ENCODE measurements at places on chromosomes 2 and 18. TPM values are rescaled to one million over a fixed set of nuclear protein-coding genes. Genes with fewer than 3 reads are reported as not detected.

ACMSD gene
- total RNA-seq: not detected

TDRD15 gene
- total RNA-seq: not detected

SERPINB3 gene
- not detected for total RNA-seq

NAT8 gene
- total RNA-seq: not detected

BMP10 gene
- total RNA-seq: not detected

LYG2 gene
- not detected for total RNA-seq

ZNF396 gene
- 0.19 TPM for total RNA-seq

NR4A2 gene
- 0.13 TPM for total RNA-seq

TMEM247 gene
- total RNA-seq: not detected

ACAA2 gene
- 80.1 TPM for total RNA-seq

DNA sequence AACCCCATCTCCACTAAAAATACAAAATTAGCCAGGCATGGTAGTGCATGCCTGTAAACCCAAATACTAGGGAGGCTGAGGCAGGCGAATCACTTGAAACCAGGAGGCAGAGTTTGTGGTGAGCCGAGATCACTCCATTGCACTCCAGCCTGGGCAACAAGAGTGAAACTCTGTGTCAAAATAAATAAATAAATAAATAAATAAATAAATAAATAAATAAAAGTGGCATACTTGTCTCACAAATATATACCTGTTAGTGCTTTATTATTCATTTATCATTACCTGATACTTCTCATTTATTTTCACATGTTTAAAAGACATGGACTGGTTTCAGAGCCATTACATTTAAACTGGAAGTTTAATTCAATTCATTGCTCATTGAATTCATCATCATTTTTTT is 491.4 kb upstream of the CDH7 start:
- no peak for DNase-seq

DNA sequence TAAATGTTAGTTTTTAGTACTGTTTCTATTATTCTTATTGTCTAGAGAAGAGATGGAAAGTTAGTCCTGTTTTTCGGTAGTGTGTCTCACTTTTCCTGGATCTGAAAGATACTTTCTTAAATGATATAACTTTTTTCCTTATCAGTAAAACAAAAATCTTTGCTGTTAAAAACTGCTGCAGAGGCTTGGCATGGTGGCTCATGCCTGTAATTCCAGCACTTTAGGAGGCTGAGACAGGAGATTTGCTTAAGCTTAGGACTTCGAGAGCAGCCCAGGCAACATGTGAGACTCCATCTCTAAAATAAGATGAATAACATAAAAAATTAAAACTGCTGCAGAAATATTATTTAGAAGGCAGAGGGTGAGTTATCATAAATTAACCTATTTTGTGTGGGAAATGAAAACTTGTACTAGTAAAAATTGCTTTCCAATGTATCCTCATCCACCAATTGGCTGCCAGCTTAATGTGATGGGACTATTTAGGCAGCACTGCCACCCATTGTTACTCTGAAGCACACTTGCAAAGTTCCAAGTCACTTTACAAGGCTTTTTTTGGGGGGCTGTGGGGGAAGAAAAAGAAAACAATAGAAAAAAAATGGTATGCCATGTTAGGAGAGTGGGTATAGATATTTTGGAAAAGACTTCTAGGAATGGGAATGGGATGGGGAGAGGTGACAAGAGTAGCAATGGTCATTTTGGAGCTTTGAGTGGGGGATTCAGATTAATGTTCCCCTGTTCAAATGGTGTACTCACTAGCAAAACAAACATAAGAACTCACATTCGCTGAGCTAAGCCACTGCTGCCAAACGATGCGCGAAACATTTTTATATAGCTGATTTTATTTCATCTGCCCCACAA is 62.7 kb downstream of the MEIS1 start:
- no peak for DNase-seq

DNA sequence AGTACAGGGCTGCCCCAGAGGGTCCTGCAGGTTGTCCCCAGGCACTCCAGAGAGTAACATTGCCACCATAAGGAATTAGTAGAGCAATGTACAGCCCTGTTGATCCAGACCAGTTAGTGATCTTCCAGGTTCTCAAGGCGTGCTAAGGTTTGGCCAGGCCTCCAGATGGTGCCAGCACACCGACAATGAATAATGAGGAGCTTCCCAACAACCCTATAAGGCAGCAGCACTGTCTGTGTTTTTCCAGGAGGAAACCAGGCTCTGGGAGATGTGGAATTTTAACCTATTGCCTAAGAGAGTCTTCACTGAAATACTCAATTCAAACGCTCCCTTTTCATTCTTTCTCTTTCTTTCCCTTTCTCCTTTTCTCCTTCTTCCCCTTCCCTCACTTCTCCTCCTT is 122.1 kb downstream of the MGAT5 start:
- peak; percentile 51 for DNase-seq

GRCh38 chr2:171522788-171523087 is 464 bp downstream of the CYBRD1 start:
- no peak for DNase-seq

DNA sequence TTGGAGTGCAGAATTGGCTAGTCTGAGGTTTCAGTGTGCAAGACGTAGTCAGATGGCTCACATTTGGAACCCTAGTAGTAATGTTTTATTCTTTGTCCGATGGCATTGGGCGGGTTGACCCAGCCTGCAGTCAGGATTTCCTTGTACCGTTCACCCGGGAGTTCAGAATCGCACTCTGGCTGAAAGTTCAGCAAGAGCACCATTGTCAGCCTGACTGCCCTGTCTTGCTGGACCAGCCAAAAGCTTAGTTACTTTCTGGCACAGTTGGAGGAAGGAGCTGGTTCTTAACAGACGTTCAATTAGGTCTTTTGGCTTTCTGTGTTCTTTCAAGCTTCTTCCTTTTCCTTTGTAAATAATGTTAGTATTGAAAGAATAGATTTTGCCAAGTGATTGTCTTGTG is 18.6 kb downstream of the RMC1 start:
- no peak for DNase-seq

DNA sequence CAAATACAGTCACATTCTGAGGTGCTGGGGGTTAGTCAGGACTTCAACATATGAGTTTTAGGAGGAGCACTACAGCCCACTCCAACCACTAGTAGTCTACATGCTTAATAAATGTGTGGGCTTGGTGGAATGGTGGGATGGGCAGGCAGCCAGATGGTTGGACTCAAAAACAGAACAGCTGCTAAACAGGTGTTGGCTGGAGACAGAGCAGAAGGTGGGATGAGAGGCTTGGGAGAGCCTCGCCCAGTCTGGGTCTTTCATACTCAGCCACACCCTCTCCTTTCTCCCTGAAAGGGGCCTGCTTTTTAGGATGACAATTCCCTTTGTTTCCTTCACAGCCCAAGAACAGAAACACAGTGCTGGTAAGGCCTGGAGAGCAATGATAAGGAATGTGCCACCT is 143.9 kb upstream of the KLHL29 start:
- DNase-seq: peak; percentile 64

- DNase-seq: no peak
Observed at GRCh38 chr2:152383702-152384101, 48.7 kb downstream of the FMNL2 start.

DNA sequence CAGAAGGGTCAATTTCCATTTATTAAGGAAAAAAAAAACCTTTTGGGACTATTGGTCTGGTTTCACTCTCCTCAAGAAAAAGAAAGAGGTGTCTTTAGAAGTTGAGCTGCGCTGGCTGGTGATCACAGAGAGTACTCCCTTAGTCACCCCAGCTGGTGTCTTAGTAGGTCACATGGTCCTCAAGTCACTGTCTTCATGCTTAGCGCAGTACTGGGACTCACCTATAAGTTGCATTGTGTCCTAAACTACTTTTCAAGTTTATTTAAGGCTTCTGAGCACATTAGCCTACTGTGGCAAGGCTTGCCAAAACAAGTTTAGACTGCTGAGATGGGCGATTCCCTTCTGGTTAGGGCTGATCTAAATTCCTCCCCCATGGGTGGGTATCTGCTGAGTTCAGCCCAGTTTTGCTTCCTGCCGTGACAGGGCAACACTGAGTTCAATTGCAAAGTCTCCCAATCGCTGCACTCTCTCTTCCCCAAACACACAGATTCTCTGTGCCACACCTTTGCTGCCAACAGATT is 824.9 kb upstream of the CRIM1 start:
- DNase-seq: no peak

- DNase-seq: peak; percentile 29
Observed at GRCh38 chr2:164785457-164785856, 56.2 kb downstream of the COBLL1 start.

DNA sequence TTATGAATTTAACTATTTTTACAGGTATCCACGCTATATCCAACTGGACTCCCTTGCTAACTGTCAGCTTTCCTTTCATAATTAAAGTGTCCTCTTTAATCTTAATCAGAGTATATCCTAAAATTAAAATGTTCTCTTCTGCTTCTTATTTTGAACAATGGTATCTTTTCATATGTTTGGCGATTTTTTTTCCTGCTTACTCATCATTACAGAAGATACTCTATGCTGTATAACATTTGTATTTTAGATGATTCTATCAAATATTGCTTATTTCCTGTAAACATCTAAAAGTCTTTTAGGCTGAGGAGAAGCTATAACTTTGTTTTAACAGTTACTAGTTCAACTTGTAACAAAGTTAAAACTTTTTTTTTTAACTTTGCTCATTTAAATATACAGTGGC is 17.4 kb downstream of the SCN2A start:
- DNase-seq: no peak

DNA sequence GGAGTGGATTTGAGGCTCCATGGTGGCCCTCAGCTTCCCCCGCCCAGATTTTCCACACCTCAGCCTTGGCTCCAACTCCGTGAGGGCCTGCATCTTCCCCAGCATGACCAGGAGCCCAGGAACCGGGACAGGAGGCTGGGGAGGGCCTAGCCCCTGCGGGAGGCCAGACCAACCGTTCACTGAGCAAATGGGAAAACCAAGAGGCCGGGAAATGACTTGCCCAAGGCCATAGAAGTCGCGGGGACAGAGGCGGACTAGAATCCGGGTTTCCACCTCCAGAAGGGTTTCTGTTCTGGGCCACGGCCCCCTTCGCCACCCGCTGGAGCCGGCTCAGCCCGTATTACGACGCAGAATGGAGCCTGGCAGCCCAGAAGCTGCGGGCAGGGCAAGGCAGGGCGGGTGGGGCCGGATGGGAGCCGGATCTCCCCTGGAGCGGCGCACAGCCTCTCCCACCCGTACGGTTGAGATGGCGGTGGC is 7.9 kb upstream of the CRYBA2 start:
- no peak for DNase-seq

DNA sequence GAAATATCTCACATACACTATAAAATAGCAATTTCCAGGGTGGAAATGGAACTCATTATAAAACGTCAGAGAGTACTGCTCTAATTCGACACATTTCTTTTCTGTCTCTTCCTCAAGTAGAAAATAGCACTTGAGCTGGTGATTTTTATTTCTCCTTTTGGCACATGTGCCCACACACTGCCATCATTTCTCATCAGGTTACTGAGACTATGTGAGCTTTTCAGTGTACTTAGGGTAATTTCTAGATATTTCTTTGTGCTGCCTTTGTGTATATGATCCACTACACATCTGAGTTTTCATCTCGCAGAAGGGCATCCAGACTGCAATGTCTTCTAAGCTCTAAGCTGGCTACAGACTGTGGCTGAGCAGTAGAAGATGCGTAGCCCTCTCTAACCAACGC is 62.1 kb upstream of the PGAP1 start:
- DNase-seq: no peak

- DNase-seq: peak; percentile 61
Observed at GRCh38 chr2:143903172-143903856, 616.6 kb downstream of the ZEB2 start.

DNA sequence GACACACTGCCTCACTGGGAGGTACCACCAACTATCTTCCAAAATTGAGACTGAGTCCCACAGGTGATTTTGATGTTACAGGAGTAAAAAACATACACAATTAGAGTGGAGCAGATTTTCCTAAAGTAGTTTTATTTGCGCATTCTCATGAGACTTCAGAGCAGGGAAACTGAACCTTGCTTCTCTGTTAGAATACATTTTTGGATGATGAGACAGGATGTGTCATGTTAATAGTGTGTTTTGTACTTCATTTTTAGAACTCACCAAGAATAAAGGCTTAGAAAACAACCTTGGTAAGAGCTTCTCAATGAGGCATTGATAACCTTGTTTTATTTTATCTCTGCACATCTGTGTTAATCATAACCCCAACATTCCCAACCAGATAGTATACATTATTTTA is 310.2 kb upstream of the GALNT5 start:
- peak; percentile 54 for DNase-seq

- no peak for DNase-seq
Observed at GRCh38 chr2:111164078-111164477, 43.4 kb downstream of the BCL2L11 start.

GRCh38 chr2:187434342-187434785 is 13.7 kb downstream of the CALCRL start:
- DNase-seq: peak; percentile 38

GRCh38 chr2:98849113-98849512 is 86.9 kb downstream of the CRACDL start:
- DNase-seq: no peak

GRCh38 chr2:47666332-47666731 is 116.6 kb upstream of the MSH6 start:
- no peak for DNase-seq

DNA sequence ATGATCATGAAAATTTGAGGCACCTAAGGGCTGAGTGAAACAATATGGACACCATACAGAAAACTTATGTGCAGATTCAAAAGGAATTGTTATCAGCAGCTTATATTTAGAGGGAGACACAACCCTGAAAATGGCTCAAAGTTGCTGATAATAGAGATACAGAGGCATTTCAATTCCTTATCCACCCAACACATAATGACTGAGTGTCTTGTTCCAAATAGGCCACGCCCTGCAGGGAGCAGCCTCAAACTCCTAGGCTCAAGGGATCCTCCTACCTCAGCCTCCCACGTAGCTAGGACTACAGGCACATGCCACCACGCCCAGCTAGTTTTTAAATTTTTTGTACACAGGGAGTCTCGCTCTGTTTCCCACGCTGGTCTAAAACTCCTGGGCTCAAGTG is 79.0 kb downstream of the LBH start:
- DNase-seq: no peak

DNA sequence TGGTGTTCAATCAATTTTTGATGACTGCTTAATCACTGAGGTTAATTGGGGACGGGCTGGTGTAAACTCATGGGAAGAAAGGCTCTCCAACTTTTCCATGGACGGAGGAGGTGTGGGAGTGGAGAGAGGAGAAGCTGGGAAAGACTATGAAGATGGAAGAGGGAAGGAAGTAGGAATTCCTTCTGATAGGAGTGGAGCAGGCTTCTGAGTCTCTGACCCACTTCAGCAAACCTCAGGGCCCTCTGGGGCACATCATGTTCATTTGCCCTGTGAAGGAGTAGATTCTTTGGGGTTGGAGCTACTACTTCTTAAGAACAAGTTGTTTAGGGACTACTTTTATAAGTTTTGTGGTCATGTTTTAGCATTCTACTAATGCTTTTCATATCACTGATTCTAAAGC is 87.0 kb upstream of the MAP4K3 start:
- peak; percentile 74 for DNase-seq

- DNase-seq: peak; percentile 65
Observed at GRCh38 chr2:160289831-160290230, 89.8 kb upstream of the ITGB6 start.

DNA sequence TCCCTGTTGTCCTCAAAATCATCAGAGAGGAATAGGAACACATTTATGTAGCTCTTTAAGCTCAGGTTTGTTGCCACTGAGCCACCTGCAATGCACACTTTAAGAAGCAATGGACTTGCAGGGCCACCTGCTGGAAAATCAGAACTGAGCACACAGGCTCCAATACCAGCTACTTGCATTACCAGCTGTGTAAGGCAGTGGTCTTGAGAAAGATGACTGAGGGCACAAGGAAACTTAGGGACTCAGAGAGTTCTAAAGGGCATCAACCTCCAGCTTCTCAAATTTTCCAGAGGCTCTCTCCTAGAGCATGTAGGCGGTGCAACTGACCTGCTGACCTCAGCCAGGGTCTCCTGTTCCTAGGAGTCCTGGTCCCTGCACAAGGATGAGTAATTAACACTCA is 2.5 kb upstream of the CNDP2 start:
- peak; percentile 32 for DNase-seq
